Right ventricle myocardium inferior (tissue), 1 donor: ENCODE measurements at places on chromosomes 3 and 15.

DNA sequence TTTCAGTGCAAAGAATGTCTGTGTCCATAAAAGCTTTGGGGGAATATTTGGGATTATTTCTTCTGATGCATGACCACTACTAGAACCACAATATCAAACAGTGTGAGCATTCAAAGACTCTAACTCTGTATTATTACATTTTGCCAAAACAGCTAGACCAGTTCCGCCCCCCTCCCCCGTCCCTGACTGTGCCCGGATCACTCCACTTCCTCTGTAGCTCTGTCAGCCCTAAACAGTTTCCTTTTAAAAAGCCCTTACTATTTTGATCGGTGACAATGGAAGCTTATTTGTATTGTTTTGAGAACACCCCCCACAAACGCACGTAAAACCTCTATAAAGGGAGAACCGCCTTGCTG, 36.6 kb upstream of the EPHB3 start:
- no peak for DNase-seq

DNA sequence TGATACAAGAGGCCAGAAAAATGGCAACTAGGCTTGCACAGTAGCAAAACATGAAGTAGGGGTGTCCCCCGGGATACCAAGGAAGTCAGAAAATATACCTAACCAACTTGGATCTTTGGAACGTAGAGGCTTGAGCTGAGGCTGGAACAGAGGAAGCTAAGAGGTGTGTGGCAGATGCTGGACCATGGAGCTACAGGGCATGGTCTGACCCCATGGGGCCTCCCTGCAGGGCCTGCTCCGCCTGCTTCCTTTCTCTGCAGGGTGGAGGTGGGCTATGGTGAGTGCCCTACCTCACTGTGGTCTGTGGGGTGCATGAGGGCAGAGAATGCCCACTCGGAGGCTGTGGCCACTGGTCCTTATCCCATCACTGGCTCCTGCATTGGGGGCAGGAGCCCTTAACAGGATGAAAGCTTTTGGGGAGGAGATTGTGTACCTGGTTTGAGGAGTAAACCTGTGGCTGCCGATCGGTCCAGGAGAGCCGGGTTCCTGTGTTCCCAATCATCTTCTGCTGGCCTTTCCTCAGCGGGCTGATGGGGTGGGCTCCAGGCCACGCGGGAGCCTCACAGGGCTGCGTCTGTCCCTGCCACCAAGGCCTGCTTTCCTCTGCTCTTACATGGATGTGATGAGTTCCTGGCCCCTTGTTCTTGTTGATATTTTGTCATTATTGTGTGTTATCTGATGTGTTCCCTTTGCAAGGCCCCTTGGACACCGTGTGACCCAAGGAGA, 96.8 kb downstream of the OCA2 start:
- no peak for DNase-seq

DNA sequence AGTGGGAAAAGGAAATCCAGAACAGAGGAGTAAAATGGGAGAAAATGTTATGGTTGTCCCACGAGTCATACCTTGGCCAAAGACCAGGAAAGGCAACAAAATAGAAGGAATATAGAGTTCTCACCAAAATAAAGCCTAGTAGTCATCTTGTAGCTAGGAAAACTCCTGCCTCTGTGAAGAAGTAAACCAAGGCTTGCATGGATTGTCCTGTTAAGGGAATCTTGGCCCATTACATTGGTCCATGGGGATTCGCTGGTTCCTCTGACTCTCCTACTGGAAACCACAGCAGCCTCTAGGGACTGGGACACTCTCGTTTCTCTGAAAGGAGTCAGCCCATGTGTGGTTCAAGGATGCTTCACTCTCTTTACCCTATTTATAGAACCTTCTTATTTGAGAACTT, 62.9 kb upstream of the FNDC3B start:
- DNase-seq: no peak

GRCh38 chr3:153617463-153617862, 455.4 kb downstream of the RAP2B start:
- no peak for DNase-seq
